ENCODE measurements at places on chromosomes 13 and 19. TPM values are rescaled to one million over a fixed set of nuclear protein-coding genes. Genes with fewer than 3 reads are reported as not detected.
A peak's percentile ranks its signal among the peaks of the same experiment; 100 is the strongest.

ATP4B gene
- total RNA-seq: not detected

IGFLR1 gene
- 40.3 TPM for total RNA-seq

CD209 gene
- not detected for total RNA-seq

BCAM gene
- total RNA-seq: not detected

PLIN5 gene
- total RNA-seq: 0.31 TPM

GRCh38 chr13:39016787-39017186 lies 21.1 kb downstream of the PROSER1 start:
- no peak for DNase-seq

- no peak for DNase-seq
Observed at GRCh38 chr13:84668637-84669036, 786.4 kb upstream of the SLITRK1 start.

GRCh38 chr19:35013820-35014754 lies 14.0 kb downstream of the GRAMD1A start:
- peak; percentile 67 for DNase-seq

- no peak for DNase-seq
Observed at GRCh38 chr13:89565476-89566100, 1781.9 kb upstream of the MIR17HG start.

All from CD4-positive, alpha-beta T cell (primary cell).